Activated CD4-positive, alpha-beta T cell treated with anti-CD3 and anti-CD28 coated beads, Interleukin-2, Interleukin-6, amounts not matched to agents 100 ng/mL and 50 ng/mL, durations not matched to agents 16 hours and 8 hours (primary cell): ENCODE measurements at places on chromosomes 2 and 18.

DNA sequence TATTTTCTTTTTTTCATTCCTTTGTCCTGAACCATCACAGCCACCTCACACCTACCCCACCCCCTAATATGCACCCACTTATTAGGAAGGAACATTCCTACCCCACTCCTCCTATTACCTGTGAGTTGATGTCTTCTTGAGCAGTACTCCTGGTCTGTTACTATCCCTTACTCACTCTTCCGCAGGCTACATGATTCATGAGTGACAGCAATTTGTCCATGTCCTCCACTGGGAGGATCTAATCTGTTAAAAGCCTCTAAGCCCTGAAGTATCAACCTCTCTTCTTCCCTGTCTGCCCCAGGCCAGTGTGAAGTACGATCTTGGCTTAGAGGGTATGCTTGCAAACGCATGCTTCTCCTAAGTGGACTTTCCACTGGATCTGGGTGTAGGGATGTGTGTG, 75.6 kb upstream of the RFX8 start:
- DNase-seq = no peak

GRCh38 chr18:2304378-2305175, 266.7 kb downstream of the METTL4 start:
- DNase-seq = no peak

DNA sequence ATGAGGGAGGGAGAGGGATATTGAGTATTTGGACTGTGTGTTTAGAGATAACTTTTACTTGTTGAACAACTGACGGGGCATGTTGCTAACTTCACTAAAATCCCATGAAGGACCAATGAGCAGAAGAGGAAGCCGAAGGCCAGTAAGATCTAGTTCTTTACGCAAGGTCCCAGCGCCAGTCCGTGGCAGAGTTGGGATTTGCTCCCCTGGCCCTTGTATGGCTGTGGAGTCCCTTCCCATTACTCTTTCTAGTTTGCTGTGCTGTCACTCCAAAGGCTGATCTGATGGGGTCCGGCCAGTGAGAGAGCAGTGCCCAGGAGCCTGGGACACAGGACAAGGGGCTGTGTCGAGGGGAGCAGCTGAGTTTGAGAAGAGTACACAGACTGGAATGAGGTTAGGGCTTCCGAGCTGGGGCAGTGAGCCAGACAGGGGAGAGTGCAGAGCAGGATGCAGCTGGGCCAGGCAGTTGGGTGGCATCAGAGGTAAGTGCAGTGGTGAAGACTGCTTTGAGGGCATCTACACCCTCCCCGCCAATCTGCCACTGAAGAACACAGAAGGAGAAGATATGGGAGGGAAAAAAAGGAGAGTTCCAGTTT, 692.9 kb upstream of the HS6ST1 start:
- DNase-seq = no peak

- no peak for DNase-seq
Measured at GRCh38 chr2:240347373-240347940, 88.0 kb upstream of the GPC1 start.

DNA sequence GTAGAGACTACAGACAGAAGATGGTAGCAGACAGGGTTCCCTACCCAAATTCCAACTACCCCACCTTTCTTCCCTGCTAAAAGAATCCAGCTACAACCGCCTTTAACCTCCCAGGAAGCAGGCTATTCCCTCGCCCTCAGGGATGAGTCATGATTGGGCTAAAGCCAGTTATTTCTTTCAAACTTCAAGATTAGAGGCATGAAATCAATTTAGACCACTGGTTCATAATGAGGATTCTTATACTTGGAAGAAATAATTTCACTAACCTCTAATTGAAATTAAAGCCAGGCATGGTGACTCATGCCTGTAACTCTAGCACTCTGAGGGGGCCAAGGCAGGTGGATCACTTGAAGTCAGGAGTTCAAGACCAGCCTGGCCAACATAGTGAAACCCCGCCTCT, 20.0 kb downstream of the TRIP12 start:
- no peak for DNase-seq

DNA sequence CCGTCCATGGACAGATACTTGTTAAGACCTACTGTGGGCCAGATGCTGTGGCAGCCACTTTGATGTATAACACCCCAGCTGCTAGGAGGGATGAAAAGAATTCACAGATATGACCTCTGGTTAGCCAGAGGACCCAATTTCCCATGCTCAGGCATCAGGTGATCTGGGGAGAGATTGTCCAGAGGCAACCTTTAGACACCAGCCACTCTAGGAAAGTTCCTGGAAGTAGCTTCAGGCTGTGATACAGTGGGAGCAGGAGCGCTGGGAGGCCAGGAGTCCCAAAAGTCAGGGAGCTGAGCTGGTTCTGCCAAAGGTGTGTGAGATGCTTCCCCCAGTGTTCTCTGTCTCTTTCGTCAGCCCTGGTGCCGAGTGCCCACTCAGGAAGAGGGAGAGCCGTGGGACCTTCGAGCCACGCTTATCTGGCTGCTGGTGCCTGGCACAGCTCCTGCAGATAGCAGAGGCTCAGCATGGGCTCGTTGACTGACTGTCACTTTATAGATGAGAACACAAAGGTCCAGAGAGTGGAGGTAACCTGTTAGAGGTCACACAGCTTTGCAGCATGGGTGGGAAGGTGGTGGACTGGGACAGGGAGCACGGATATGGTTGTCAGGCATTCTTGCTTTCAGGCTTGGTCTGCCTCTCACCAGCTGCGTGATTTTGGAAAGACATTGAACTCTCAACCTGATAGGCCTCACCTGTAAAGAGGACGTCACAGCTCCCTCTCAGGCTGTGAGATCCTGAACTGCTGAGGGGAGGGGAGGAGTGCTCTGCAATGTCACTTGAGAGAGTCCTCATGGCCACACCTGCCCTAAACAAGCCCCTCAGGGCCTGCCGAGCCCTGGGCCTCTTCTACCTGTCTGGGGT, 7.8 kb upstream of the RALB start:
- DNase-seq = no peak

- no peak for DNase-seq
Measured at GRCh38 chr2:7987992-7988391, 693.9 kb upstream of the ID2 start.

- DNase-seq = peak; percentile 56
Measured at GRCh38 chr2:130920415-130921163, 83.9 kb downstream of the ARHGEF4 start.

DNA sequence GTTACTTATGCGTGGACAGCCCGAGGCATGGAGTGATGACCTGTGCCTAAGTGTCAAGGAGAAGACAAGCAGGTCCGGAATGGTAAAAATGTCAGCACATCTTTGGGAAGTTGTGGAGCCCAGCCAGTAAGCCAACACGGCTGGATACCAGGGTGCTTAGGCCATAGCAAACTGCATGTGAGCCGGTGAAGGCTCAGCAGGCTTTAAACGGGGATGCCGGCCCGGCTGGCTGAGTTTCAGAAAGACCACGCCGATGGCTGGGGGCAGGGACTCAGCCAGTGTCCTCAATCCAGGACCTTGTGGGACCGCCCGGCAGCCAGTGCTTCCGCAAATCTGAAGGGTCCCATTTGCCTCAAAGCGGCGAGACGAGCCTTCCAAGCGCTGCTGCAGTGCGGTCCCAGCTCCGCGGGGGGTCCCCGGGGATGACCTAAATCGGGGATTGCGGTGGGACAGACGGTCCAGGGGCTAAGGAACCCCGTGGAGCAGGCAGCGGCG, 946 bp upstream of the AGAP1 start:
- no peak for DNase-seq

DNA sequence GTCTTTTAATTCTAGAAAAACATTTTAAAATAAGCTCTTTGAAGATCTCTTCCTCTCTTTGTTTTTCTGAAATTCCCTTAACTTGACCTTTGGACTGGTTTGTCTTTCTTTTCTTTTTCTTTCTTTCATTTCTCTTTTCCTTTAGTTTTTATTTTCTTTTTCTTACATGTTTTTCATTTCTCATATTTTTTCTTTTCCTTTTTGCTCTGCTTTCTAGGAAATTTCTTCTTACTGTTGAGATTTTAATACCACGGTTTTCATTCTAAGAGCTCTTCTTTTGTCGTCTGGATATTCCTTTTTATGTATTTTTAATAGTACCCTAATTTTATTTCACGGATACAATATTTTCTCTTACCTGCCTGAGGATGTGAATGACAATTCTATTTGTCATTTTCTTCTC, 337.8 kb downstream of the AGPS start:
- no peak for DNase-seq

DNA sequence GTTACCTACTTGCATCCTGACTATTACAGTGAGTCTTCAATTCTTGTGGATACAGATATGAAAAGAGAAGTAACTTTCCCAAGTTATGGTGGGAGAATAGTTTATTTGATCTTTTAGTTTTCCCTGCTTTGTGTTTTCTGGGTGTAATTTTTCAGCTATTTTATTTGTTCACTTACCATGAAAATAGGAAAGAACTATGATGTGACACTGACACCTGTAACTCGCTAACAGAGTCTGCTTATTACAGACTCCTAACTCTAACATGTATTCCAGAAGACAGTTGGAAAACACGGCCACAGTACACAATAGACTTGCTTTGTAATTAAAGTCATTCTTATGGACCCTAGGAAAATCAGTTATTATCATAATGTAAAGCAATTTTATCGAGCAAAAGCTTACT, 323.2 kb downstream of the LRRTM1 start:
- DNase-seq = no peak

- DNase-seq = no peak
Measured at GRCh38 chr2:95007031-95007609, 18.4 kb upstream of the MAL start.

DNA sequence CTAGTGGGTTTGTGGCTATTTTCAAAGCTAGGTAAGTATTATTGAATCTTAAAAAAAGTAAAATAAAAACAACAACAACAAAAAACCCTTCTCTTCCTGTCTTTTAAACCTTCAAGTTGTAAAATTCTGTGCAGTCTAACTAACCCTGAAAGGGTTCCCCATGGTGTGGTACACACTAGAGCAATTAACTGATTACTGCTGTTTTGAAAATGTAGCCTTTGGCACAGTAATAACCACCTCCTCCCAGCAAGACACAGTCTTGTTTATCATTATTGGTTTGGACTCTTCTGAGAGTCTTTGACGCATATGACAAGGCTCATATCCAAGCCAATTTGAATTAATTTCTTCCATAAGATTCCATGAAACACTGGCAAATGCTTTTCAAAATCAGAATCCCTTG, 2184.6 kb upstream of the PIK3C3 start:
- DNase-seq = no peak

DNA sequence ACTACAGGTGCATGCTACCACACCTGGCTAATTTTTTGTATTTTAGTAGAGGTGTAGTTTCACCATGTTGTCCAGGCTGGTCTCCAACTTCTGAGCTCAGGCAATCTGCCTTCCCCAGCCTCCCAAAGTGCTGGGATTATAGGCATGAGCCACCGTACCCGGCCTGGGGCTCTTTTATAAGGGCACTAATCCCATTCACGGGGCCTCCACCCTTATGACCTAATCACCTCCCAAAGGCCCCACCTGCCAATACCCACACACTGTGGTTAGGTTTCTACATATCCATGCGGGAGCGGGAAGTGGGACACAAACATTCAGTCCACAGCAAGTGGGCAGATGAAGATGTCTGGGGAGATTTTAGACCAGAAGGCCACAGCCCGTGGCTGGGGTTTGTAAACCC, 164.7 kb upstream of the SH3BP4 start:
- no peak for DNase-seq

DNA sequence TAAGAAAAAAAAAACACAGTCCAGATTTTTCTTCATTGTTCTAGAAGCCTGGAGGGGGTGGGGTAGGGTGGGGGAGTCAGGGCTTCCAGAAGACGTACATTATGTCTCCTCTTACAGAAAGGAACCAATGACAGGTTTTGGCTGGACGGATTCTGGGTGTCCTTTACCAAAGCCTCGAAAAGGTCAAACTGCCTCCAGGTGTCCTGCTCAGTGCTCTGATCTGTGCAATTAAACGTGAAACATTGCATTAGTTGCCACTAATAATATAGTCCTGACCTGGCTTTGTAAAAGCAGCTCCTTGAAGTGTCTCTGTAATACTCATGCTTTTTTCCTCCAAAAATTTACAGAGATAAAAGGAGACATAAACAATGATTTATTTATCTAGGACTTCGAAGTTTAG, 11.1 kb upstream of the MTA3 start:
- DNase-seq = no peak

GRCh38 chr2:218501665-218502064, 66.5 kb downstream of the USP37 start:
- no peak for DNase-seq
